ENCODE measurements at places on chromosomes 11 and 22.
A peak's percentile ranks its signal among the peaks of the same experiment; 100 is the strongest.

DNA sequence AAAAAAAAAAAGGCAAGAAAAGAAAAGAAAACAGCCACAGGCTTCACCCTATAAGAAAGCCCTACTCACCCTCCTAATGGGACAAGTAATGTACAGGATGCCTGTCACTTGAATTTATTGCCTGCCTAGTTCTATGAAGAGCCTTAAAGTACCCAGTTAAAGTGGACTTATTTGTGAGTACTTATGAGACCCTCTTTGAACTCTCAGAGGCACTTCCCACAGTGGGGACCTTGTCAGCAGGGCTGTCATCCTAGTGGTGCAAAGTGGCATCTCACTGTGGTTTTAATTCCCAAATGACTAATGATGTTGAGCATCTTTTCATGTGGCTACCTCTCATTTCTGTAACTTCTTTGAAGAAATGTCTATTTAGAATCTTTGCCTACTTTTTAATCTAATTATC is 41.8 kb upstream of the BARX2 start:
- no peak for DNase-seq

DNA sequence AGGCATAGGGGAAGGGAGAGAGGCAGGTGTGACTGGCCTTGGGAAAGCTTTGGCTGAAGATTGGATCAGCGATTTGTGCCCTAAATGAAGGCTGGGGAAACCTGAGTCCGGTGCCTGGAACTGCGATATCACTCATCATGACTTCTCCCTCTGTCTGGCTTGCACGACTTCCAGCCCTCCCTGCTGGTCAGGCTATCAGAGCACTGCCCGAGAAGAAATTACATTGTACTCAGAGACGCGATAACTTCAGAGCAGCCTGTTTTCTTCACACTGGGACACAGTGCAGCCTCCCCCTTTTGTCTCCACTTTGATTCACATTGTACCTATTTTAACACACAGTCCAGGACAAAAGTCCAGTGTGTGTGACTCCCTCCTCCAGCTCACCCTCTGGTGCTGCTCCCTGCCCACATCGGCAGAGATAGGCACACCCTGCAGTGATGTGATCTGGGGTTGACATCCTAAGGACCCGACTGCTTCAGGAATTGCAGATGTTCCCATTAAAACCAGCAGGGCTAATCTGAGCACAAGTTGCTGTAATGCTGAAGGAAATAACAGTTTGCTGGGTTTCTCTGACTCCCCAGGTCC is 62.1 kb upstream of the CADM1 start:
- DNase-seq: no peak

DNA sequence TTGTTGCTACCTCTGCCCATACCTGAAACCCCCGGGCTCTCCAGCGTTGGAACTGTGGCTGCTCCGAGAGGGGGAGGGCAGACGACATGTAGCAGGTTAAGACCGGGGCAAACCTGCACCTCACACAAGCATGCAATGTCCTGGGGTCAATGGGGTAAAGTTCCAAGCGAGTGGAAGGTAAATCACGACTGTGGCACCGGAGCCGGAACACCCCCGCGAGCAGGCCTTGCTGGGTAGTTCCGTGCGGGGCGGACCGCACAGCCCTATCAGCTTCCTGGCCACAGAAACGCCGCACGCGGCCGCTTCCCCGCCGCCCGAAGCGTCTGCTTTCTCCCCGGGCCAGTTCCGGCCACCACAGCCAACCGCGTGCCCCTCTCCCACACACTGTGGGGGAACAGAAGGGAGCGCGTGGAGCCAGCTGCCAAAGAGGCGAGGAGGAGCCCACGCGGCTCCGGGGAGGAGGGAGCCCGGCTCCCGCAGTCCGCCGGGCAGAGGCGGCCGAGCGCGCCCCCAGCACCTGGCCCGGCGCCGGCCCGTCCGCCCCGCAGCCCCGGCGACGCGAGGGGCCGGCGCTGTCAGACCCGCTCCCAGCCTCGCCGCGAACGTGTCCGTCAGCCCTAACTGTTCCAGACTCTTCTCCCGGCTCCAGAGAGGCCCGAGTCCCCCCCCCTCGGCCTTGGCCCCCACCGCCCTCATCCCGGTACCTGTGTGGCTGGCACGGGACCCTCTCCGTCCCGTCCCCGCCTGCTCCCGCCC is 1.6 kb downstream of the SPTBN2 start:
- DNase-seq: peak; percentile 49

- no peak for DNase-seq
Observed at GRCh38 chr11:33444835-33445594, 187.8 kb downstream of the HIPK3 start.

DNA sequence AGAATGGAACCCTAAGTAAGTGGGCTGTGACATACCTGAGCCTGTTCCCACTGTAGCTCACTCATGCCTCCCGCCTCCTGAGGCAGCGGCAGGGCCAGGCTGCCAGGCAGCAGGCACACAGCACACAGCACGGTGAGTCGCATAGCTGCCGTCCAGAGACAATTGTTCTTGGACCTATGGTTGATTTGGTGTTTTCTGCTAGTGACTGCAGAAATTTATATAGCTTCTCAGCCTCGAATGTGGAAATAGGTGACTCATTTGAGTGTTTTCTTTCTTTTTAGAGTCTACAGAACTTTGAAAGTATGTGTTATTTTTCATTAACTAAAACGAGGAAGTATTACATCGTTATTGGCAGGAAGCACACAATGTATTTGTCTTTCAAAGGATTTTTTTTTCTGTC is at the start of gene MMP7:
MMP7 (minus strand) TSS at position 190 of the 400 bp plus-strand sequence; CDS start at position 143, 47 bp downstream.
- no peak for DNase-seq

DNA sequence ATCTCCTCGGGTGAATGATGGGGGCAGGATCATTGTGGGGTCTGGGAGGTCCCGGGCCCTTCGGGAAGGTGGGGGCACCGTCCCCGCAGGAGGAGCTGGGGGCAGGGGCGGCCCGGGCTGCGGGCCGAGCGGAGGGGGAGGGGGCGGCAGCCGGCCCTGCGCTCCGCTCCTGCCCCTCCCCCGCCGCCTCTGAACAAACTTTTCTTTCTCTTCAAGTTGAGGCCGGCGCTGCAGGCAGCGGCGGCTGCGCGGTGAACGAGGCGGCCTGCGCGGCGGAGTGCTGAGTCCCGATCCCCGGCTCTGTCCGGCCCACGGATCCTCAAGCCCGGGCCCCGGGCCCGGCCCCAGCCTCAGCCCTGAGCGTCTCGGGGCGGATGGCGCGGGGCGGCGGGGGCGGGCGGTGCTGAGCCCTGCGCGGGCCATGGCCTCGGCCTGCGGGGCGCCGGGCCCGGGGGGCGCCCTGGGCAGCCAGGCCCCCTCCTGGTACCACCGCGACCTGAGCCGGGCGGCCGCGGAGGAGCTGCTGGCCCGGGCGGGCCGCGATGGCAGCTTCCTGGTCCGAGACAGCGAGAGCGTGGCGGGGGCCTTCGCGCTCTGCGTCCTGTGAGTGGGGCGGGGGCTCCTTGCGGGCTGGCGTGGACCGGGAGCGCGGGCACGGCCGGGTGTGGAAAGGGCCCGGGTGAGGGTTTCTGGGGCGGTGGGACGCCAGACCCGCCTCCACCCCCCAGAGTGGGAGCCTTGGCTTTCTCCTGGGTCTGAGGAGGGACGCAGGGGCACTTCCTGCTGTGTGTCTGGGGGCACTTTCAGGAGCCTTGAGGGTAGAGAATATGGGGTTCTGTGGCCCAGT is at the start of gene INPPL1:
INPPL1 (plus strand) TSS at position 204 of the 847 bp plus-strand sequence; CDS start at position 422, 218 bp downstream.
- peak; percentile 68 for DNase-seq

DNA sequence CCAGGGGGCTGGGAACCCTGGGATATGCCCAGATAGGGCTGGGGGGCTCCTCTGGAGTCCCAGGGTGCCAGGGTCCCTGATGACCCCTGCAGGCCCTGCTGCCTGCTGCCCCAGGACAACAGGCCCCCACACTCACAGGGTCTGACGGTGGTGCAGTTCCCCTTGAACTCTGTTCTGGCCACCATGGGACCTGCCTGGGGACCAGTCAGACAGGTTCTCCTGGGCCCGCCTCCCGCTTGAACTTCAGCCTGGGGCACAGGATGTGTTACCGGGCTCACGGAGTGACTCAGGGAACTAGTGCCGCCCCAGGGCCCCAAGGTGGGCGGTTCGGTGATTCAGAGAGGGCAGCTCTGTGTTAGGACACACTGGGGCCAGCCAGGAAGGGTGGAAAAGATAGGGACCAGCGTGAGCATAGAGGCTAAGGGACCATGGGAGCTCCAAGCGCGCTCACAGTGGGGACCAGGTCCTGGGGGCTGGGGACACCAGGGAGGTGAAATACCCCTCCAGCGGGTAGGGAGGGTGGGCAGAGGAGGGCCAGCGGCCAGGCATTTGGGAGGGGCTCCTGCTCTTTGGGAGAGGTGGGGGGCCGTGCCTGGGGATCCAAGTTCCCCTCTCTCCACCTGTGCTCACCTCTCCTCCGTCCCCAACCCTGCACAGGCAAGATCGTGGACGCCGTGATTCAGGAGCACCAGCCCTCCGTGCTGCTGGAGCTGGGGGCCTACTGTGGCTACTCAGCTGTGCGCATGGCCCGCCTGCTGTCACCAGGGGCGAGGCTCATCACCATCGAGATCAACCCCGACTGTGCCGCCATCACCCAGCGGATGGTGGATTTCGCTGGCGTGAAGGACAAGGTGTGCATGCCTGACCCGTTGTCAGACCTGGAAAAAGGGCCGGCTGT is 21.5 kb upstream of the TXNRD2 start:
- DNase-seq: no peak

GRCh38 chr11:14075118-14076078 is 112.9 kb downstream of the SPON1 start:
- peak; percentile 65 for DNase-seq

DNA sequence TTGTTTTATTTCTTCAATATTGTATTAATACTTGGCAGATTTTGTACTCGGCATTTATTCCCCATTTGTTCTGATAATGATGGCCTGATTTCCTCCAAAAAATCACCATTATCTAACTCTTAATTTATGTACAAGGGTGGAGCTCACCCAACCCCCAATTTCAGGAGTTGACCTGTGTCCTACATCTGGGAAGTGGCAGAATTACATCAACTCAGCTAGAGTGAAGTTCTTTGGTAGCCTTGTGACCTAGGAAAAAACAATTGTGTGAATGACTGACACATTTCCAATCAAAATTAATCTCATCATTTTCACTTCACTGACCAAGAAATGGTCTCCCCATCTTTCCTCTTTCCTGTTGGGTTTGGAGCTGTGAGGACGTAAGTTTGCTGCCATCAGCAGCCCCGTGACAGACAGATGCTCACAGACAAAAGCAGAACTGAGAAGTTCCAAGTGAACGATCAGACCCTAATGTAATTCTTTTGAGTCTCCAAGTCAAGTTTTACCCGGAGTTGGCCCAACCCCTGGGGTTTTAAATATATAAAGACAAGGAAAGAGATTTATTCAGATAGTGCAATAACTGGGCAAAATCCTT is 16.6 kb upstream of the MS4A6E start:
- no peak for DNase-seq

GRCh38 chr22:17792299-17792698 is 18.0 kb upstream of the BID start:
- DNase-seq: no peak

DNA sequence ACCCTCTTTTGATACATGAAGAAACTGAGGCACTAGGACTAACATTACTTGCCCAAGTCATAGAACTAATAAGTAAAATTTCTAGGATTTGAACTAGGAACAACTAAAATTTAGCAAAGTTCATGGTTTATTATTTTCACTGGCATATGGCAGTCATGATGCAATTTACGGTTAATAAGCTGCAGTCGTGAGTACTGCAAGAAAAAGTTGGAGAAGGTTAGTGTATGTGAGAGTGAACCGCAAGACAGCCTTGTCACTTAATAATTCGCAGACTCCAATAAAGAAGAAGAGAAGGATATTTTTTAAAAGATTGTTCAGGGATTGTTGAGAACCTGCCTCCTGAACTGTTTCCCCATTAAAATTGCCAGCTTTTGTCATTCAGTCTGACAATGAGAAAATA is 663.4 kb upstream of the TENM4 start:
- DNase-seq: no peak

GRCh38 chr22:17013396-17014100 is 5.5 kb upstream of the GAB4 start:
- no peak for DNase-seq

GRCh38 chr11:116963813-116964212 is 126.4 kb upstream of the APOA1 start:
- no peak for DNase-seq

Measured in activated T-cell treated with anti-CD3 and anti-CD28 coated beads, Interleukin-2, amount 50 U/mL, for 24 hours (primary cell).